ENCODE measurements at places on chromosomes 4 and X.

- no peak for DNase-seq
Observed at GRCh38 chr4:11894221-11894620, 465.5 kb upstream of the HS3ST1 start.

DNA sequence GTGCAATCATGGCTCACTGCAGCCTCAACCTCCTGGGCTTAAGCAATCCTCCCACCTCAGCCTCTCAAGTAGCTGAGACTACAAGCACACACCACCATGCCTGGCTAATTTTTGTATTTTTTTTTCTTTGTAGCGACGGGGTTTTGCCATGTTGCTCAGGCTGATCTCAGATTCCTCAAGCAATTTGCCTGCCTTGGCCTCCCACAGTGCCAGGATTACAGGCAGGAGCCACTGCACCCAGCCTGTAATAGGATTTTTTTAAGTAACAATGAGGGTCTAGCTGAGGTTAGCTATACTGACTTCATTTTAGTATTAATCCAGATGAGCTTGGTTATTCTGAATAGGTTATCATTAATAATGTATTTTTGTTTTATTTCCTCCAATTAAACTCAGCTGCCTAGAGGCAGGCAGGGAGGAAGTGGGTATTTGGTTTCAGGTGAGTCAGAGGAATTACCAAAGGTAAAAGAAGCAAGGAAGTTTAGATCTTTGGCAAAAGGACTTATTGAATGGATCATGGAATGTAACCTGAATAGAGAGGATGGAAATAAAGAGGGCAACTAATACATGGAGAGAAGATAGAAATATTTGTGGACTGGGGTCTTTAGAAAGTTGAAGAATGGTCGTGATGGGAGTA lies 1023.3 kb upstream of the TENM3 start:
- DNase-seq: no peak

GRCh38 chrX:129534816-129535578 lies 5.1 kb upstream of the OCRL start:
- DNase-seq: no peak

DNA sequence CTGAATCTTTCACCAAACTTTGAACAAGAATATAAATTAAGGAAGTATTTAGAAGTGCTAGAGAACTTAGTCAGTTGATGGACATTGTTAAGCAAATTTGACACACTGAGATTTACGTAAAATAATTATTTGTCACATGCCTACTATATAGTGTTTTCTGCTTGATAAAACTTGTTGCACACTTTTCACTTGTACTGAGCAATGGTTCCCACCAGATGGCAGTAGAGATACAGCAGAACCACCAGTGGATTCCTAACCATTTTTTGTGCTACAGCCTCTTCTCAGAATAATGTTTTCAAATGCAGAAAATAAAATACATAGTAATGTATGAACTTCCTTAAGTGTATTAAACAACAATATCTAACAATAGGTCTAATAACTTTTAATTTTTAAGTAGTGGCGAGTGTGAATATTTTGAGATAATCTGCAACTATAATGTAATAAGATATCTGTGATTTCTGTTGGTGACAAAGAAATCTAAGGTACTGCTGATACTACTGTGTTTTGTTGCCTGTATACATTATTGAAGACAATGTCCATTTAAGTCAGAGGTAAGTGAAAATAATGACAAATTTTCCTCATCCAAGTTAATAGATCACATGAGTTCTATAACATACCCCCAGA lies 81.2 kb downstream of the APOOL start:
- peak; percentile 19 for DNase-seq

GRCh38 chr4:168279556-168279955 lies 39.0 kb downstream of the DDX60 start:
- DNase-seq: no peak

DNA sequence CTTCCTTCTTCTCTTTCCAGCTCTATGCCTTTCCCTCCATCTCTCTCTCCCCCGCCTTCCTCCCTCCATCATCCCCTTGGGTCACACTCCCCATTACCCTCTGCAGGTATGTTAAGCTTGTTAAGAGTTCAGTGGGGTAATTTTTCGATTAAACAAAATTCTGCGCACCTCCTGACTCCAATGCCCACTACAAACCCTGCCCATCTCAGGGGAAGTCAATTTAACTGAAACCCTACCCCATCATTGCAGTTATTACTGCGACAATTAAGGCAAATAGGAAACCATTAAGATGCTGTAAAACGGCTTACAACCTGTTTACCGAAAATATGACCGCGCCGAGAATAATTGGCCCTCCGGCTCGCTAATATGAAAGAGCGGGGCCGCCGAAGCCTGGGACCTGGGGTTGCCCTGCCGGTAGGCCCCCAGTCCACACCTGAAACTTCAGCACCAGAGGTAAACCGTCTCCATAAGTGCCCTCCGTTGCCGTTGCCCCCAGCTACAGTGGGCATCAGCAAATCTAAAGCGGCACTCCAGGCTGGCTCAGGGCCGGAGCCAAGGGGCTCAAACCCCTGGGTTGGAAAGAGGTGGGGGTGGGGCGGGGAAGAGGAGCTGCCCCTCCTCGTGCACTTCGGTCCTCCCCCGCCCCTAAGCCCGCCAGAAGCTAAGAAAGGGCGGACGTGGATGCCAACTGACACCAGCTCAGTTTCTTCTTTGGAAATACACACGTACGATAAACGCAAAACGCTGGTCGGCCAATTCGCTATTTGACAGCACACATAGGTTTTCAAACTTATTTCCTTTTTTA lies 4.8 kb downstream of the ARX start:
- no peak for DNase-seq

DNA sequence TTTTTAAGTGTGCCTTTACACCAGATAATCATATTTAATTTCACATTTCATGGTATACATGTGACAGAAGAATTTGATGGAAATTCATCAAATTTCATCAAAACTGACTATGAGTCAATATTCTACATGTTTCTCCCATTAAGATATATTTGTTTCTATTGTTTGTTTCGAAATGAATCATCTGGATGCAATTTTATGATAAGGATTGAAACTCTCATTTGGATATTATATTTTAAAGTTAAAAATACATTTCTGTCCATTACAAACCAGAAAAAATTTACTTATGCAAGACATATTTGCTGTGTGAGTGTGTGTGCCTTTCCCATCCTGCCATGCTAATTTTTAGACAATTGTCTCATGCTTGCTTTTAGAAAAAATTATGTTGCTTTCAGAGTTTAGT lies 52.2 kb downstream of the SULT1B1 start:
- DNase-seq: no peak

DNA sequence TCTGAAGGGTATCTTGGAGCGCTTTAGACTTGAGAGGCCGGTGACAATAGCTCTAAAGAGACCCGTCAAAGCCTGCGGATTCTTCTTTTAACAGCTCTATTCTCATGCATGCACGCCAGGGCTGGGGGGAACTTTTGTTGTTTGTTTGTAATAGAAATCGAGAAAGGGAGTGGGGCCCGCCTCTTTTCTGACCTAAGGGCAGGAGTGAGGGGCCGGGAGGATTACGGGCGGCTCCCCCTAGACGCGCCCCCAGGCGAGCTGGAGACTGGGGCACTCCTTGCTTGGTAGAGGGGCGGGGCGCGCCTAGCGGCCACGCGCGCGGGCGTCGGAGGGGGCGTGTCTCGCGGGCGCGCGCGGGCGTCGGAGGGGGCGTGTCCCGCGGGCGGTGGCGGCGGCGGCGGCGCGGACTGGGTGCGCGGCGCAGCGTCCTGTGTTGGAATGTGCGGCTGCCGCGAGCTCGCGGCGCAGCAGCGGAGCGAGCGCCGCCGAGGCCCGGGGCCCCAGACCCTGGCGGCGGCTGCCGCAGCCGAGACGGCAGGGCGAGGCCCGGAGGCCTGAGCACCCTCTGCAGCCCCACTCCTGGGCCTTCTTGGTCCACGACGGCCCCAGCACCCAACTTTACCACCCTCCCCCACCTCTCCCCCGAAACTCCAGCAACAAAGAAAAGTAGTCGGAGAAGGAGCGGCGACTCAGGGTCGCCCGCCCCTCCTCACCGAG lies at the start of gene REST:
Gene REST (plus strand): TSS at position 412 of the 717 bp plus-strand sequence. CDS start 2,739 bp downstream, outside the sequence.
- DNase-seq: peak; percentile 82

DNA sequence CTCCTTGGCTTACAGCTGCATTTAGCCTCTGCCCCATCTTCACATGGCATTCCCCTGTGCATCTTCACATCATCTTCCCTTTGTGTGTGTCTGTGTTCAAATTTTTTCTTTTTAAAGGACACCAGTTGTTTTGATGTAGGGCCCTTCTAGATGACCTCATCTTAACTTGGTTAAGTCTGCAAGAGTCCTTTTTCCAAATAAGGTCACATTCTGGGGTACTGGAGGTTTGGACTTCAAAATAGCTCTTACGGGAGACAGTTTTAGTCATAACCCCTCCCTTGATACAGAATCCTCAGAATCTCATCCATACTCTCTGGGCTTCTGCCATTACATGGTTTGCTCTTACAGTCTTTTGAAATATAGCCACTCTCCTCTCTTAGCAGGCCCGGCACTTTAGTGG lies 231.5 kb upstream of the ATP6AP2 start:
- DNase-seq: no peak

GRCh38 chr4:89463341-89463740 lies 155.7 kb upstream of the GPRIN3 start:
- no peak for DNase-seq

DNA sequence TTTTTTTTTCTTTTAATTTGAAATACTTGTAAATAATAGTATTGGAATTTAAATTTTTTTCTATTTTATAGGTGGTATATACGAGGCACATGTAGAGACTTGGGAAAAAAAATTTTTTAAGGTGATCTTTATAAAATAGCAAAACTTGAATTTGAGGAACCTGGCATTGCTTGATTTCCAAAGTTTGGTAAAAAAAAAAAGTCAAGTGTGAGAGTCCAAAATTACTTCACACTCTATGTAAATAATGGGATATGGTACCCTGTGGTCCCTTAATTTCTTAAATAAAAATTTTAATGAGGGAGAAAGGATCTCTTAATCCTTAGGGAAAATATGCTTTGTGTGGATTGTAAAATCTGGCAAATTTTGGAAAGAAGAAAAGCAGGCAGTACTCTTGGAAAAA lies 19.0 kb downstream of the SPRY1 start:
- no peak for DNase-seq

- no peak for DNase-seq
Observed at GRCh38 chr4:23232987-23233386, 540.2 kb downstream of the GBA3 start.

DNA sequence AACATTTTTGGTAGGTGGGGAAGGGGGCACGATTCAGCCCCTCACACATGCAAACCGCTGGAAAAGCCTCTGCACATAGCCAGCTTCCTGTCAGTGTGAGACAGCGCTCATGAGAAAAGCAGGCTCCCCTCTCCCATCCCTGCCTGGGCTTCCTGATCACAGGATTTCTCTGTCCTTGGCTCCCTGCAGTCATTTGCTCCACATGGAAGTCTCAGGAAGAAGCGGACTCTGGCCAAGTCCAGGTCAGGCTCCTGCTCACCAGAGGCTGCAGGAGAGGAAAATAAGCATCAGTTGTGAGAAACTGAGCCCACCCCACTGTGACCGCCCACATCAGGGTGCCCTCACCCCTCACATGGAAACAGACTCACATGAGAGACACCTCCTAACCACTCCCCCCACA lies 664.3 kb upstream of the TENM3 start:
- no peak for DNase-seq

DNA sequence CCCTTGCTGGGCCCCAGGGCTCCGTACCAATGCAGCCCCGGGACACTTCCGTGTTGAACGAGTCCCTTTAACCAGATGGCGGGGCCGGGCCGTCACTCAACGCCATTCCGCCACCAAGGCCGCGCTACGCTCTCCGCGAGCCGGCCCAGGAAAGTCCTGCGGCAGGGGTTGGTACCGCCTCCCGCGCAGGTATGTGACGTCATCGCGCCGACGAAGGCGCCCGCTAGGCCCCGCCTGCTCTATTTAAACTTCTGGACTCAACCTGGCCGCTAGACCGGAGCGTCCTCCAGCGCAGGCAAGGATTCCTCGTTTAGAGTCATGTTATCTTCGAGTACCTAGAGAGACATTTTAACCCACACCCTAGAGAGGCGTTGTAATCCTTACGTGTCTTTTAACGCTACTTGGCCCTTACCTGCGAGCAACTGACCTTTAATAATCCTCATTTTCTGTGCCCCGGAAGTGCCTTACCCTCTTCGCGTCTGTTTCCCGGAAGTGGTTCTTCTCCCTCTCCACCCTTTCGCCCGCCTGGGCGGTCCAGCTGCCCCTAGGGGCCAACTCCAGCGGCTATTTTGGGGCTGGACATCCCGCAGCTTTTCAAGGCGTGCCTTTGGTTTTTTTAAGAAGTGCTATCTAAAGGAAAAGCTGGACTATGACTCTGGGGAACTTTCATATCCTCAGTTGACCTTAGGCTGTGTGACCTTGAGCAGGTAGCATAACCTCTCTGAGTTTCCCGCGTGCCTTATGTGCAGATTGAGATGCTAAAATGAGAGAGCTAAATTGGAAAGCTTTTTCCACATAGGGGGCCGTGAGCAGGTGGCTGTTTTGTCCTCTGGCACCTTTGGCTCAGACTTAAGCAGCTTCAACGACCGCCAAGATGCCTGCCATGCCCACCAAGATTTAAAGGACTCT lies at the start of gene PNPLA4:
Gene PNPLA4 (minus strand): TSS at position 155 of the 909 bp plus-strand sequence. CDS start 1,294 bp downstream, outside the sequence.
- DNase-seq: peak; percentile 77

- no peak for DNase-seq
Observed at GRCh38 chr4:168487282-168488035, 7.2 kb upstream of the DDX60L start.

DNA sequence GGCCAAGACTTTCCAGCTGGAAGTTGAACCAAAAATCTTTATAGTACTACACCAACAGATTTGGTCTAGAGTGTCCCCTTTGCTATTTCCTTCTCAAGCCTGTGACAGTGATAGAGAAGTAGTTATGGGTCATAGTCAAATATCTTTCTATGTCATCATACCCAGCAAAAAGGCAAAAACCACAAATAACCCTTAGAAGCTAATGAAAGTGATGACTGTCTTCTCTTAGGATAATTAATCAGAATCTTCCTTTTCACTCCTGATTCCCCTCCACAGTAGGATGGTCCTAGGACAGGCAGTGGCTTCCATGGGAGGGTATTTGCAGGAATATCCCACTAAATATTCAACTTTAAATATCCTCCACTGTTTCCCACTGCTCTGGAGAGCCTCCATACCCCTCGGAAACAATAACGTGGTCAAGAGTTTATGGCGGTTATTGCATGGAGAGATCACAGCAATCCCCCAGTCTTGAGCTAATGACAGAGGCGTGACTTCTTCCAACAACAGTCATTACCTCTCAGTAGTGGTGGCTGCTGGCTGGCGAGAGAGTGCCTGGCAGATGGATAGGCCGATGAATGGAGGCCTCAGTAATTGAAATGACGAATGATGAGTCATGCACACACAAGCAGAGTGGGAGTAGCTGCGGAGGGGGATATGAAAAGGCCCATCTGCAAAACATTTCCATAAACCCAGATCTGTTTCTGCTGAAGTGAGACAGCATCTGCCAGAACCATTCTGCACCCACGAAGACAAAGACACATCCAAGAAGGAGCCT lies 154.9 kb downstream of the STK32B start:
- no peak for DNase-seq

- no peak for DNase-seq
Observed at GRCh38 chr4:164880489-164881262, 3.7 kb downstream of the APELA start.
